Neural progenitor cell (in vitro differentiated cells): ENCODE measurements at places on chromosomes 1 and 21. TPM values are rescaled to one million over a fixed set of nuclear protein-coding genes. Genes with fewer than 3 reads are reported as not detected.

RGSL1 gene
- not detected in 2 replicates for total RNA-seq

HPCAL4 gene
- 0.13 and 0.19 TPM in 2 replicates for total RNA-seq

DNA sequence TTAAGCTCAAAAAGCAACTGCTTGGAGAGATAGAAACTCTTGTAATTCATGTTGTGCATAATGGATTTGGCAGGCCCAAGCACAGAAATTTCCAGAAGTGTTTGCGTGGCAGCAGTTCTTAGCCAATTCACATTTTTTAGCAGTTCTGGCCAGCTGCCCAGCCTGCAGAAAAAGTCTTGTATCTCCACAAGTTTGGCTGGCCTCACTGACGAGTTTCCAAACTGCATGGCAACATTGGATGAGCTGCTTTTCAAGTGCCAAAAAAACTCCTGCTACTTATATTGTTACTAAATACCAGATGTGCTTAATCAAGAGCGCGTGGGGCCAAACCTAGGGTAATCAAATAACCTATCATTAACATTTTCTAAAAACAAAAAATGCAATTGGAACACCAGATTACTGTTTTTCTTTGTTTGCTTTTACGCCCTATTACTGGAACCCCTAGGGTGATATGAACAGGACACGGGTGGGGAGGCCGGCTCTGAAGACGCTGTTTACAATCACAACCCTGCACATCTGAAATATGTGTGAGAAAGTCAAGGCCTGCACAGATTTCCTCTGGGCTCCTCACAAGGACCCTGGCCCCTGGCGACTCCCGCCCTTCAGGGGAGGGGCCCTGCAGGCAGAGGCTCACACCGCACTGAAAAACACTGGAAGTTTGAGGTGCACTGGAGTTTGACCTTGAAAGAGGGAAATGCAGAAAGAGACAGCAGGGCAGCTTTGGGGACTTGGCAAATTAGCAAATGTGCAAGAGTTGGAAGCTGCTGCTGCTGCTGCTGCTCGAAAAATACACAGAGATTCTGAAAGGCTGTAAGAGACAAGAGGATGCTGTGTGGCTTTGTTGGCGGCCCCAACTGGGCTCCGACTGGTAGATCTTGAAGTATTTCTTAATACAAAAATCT, 55.2 kb upstream of the TARBP1 start:
- H3K4me3 ChIP-seq = no peak overlapping the region
- H3K4me1 ChIP-seq = peaks cover 40% of the 10 kb centered on the region
- H3K27me3 ChIP-seq = no peaks in the 10 kb centered on the region
- no peaks in the 10 kb centered on the region for H3K36me3 ChIP-seq
- no peak overlapping the region for H3K27ac ChIP-seq
- no peak for DNase-seq

- no peaks in the 10 kb centered on the region for H3K27me3 ChIP-seq
- no peak overlapping the region for H3K27ac ChIP-seq
- H3K4me1 ChIP-seq = peaks cover 7% of the 10 kb centered on the region
- no peaks in the 10 kb centered on the region for H3K36me3 ChIP-seq
Observed at GRCh38 chr1:184212649-184213314, 161.3 kb downstream of the TSEN15 start.
